Daoy (cell line): ENCODE measurements at places on chromosomes 13 and 19. TPM values are rescaled to one million over a fixed set of nuclear protein-coding genes. Genes with fewer than 3 reads are reported as not detected.

DNA sequence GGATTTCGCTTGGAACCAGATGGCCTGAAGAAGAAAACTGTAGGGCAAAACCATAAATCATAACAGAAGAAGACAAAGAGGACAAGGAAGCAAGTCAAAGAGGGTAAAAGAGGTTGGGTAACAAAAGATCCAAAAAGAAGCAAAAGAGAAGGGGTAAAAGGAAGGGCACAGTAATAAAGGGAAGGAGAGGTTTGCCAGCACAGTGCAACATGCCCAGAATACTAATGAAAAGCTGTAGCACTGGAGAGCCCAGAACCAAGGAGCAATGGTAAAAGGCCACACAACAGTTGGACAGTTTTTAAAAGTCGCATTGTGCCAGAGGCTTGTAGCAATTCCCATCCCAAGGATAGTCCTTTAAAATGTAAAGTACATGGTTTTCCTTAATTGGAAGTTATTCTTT, 506.6 kb downstream of the PCDH9 start:
- no peak for DNase-seq

Gene VSIG10L
- 0.74 and 1.1 TPM in 2 replicates for total RNA-seq

- DNase-seq, result no peak
These were observed 13.5 kb downstream of the PTPRS start for GRCh38 chr19:5326986-5327623.

GRCh38 chr13:61110732-61111131, 304.9 kb downstream of the PCDH20 start:
- no peak for DNase-seq

DNA sequence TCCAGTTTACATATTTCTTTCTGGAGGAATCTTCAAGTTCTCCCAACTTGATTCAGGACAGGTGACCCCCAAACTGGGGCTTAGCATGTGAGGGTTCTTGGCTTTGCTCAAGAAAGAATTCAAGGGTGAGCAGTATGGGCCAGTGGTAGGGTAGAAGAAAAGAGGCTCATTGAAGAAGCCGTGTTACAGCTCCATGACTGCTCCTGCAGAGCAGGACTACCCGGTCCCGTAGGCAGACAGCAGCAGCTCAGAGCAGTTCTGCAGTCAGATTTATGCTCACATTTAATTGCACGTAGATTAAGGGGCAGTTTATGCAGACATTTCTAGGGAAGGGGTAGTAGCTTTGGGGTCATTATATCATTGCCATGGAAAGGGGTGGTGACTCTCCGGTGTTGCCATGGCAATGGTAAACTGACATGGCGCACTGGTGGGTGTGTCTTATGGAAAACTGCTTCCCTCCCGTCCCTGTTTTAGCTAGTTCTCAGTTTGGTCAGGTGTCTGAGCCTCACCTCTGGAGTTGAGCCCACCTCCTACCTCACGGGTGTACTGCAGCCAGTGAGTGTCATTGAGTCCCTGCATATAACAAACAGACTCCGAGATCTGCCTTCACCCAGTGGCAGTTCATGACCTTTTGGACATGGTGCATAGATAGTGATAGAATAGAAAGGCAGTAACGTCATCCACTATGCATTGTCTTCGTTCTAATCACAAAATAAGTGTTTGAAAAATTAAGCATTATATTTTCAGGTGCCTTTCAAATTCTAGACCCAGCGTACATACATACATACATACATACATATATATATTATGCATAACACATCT, 16.0 kb upstream of the ZNF792 start:
- no peak for DNase-seq
